ENCODE measurements at places on chromosomes 5 and 9.

- no peak for DNase-seq
Observed at GRCh38 chr5:78626009-78626571, 22.5 kb downstream of the LHFPL2 start.

DNA sequence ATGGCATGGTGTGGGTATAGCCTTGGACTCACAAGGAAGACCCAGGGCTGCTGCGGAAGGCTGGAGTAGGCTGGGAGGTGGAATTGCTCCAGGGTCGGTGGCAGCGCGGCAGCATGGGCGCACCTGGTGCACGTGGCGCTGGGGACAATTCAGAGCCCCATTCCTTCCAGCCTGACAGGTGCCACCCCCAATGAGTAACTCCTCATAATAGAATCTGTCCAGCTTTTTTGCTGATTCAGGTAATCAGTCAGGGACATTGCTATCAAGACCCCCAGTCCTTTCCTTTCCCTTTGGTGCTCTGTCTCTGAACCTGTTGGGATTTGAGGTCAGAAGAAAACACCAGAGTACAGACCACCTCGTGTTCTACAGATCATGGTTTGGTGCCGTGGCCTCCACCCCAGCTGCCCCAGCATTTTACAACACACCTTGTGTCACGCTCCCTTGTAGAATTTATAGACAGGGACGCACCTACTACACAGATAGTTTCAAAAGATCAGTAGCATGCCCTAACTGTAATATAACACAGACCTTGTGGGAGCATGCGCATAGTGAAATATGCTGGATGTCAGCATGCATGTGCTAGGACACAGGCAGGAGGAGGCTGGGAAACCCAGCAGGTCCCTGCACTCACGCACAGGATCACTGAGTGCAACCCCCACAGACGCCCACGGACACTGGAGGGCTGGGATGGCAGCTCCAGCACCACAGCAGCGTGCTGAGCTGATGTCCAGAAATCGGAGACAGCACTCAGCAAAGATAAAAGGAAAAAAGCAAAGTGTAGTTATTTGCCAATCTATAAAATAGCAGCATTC, 47.9 kb upstream of the CTSL start:
- DNase-seq = no peak

DNA sequence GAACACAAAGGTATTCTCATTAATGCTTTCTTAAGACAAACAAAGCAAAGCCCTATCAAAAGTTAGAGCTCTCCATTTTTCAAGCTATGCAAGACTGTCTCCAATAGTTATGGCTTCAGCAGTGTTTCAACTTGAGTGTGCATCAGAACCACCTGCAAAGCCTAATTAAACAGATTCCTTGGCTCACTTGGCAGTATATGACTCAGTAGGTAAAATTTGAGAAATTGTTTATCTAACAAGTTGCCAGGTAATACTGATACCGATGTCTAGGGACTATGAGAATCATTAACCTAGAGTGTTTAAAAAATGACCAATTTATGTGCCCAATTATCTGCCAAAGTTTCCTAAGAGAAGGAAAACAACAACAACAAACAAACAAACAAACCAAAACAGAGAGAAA, 60.3 kb upstream of the PARP8 start:
- DNase-seq = no peak

GRCh38 chr9:18569941-18570630, 96.1 kb downstream of the ADAMTSL1 start:
- no peak for DNase-seq

GRCh38 chr9:30507166-30507565, 1877.3 kb upstream of the ACO1 start:
- DNase-seq = no peak

DNA sequence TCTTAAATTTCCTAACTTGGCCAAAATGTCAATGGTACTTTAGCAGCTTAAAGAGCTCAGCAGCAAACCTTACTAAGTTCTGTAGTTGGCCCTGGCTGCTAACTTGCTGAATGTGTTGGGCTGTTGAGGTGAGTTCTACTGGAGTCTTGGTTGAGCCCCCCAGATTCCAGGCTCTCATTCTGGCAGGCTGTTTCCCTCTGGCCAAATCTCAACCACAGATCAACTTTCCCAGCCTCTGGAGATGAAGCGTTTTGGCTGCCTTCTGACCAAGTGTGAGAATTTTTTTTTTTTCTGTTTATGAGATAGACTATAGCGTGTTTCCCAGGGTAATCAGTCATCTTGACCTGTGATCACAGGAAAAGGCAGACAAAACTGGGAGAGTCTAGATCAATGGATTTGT, 343.7 kb downstream of the EBF1 start:
- no peak for DNase-seq

DNA sequence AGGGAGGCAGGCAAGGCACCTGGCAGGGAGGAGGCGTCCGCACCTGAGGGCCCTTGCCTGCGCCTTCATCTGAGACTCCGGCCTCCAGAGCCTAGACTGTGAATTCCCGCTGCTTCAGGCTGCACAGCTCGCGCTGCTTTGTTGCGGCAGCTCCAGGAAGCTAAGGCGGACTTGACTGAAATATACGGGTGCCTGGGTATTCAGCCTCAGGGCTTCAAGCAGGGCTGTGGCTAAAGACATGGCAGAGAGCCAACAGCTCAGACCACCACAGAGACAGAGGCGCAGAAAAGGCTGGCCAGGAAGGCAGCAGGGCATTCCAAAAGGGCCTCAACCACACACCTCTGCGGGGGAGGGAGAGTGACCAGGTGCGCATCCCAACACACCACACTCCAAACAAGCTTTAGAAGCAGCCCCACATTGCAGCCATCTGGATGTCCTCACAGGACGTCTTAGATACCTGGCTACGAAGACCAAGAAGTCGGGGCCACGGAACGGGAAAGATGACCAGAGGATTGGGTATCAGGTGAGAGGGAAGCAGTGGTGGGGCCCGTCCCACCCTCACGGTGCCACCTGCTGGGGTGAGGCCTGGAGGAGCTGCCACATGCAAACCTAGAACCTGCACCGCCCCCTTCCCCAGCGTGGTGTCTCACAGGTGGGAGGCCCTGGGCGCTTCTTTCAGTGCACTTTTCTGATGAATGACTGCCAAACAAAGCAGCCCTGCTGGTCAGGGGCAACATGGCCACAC, 1.7 kb upstream of the DPH7 start:
- no peak for DNase-seq

- no peak for DNase-seq
Observed at GRCh38 chr9:130327070-130327780, 61.7 kb downstream of the HMCN2 start.

DNA sequence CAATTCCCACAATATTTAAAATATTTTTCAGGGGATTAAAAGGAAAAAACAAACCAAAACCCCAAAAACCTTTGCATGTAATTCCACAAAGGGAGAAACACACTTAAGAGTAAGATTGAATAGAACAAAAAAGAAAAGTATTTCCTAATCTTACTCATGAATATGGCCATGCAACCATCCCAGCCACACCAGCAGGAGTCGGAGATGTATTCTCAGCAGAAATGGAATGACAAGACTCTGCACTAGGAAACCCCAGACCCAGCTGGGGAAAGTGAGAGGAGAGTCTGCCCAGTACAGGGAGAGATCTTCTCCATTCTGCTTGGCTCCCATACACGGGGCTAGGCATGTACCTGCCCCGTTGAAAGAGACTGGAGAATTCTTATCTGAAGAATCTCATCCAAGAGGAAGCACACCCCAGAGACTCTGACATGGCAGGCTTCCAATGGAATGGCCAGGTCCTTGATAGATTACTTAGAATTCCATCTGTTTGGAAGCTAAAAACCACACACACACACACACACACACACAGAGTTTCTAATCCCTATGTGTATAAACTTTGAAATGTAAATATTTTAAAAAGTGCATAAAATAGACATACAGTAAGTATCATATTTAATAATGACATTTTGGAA, 118.8 kb downstream of the GADD45G start:
- DNase-seq = no peak

DNA sequence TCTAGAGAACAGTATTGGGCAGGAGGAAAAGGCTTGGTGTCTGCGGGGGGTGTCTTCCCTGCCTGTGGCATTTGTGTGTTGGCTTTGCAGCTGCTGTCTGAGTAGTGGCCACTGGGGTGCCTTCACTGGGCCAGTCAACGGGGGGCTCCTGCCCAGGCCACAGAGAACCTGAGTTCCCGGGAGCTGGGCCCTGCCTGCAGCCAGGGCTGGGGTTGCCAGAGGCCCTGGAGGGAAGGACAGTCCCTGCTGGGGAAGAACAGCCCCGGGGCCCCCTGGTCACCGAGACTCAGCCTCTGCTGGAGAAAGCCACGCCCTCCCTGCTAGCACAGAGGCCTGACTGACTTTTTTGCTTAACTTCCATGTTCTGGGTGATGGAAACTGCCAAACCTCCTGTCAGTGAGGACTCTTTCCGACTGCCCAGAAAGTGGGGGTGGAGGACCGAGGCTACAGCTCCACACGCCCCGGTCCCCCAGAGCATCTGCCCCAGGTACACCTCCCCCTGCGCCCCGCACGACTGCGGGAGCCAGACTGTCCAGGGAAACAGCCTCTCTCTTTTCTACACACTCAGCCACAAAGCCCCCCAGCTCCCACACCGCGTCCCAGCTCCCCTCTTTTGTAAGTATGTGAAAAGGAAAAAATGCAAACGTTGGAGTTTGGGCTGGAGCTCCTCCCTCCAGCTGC, 133.4 kb downstream of the DAB2IP start:
- no peak for DNase-seq

DNA sequence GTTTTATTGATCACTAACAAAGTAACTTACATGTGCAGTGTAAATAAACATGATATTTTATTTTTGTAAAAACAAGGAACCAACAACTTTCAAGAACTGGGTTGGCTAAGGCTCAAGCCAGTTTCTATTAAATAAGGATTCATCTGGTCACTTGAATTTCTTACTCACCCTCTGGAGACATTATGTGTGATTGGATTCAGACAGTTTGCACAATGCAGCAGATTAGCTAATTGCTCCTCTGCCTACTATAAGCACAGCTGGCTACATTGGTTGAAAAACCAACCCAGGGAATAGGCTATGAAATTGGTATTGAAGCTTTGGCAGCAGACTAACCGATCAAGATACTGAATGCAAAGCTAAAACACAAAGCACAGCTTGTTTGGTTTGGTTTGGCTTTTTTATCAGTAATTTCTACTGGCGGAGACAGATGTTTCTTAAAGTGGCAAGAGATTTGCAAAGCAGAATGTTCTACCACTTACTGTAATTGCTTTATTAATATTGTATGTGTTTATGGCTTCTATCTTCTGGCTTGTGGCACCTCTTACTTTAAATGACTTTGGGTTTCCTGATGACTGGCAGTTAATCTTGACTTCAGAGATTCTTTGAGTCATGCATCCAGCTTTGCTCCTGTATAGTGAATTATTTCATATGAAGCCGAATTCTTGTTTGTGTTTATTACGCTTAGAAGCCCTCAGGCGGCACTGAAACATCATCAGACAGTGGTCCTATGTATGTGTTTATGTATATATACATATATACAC, 231.5 kb downstream of the MPDZ start:
- no peak for DNase-seq

DNA sequence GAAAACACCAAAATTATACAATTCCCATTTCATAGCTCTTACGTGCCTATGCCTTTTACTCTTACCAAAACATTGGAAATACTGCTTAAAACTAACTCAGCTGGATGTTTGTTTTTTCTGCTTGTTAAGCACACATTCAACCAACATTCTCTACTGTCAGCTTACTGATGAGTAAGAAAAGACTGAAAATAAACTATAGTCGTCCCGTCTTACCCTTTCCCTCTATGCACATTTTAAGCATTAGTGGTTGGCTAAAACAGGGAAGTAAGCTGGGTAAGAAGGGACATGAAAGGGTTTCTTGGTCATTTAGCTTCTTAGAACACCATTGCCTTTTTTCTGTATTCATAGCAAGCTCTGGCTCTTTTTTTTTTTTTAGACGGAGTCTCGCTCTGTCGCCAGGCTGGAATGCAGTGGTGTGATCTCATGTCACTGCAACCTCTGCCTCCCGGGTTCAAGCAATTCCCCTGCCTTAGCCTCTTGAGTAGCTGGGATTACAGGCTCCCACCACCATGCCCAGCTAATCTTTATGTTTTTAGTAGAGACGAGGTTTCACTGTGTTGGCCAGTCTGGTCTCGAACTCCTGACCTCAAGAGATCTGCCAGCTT, 232.1 kb upstream of the PCSK5 start:
- DNase-seq = no peak

DNA sequence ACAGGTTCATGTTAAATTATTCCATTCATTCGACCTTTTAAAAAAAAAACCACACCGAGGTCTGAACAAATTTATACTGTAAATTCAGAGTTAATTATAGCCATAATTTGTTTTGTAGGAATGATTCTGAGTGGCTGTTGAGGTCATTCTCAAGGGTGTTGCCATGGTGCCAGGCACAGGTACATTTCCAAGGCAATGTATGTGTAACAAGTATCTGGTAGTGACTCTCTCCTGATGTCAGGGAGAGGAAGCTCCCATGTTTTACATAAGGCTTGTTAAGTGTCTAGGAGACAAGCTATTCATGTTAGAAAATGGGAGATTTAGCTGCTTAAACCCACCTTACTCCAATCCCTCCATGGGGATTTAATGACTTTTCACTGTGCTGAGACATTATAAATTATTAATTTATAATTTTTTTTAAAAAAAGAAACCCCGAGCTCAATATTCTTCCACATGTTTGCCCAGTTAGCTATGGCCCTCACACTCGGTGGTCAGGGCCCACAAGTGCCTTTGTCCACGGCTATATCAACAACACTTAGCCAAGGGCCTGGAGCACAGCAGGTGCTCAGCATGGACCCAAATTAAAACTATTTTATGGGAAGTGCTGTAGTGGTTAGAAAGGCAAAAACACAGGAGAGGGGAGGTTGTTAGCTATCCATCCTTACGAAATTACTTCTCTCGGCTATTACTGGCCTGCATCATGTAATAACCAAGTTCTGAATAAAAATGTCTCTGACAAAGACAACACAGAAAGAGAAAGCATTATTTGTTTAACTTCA, 154.6 kb upstream of the GNA14 start:
- DNase-seq = no peak

- no peak for DNase-seq
Observed at GRCh38 chr5:1243487-1244130, 18.4 kb downstream of the SLC6A18 start.

DNA sequence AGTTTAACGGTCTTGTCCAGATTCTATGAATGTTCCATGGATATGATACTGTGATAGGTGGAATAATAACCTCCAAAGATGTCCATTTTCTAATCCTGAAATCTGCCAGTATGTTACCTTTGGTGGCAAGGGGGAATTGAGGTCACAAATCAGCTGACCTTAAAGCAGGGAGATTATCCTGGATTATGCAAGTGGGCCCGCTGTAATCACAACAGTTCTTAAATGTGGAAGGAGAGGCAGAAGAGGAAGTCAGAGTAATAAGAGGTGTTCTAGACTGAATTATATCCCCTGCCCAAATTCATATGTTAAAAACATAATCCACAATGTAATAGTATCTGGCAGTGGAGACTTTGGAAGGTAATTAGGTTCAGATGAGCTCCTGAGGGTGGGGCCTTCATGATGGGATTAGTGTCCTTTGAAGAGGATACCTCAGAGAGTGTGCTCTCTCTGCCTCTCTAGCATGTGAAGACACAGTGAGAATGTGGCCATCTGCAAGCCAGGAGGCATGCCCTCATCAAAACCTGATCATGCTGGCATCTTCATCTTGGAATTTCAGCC, 47.6 kb upstream of the ZFAND5 start:
- peak; percentile 32 for DNase-seq
